ENCODE measurements at places on chromosomes 3 and 15. TPM values are rescaled to one million over a fixed set of nuclear protein-coding genes. Genes with fewer than 3 reads are reported as not detected.

PLCB2 gene
- total RNA-seq = 56.7 TPM

GLCE gene
- 2.5 TPM for total RNA-seq

GOLGA8N gene
- 1.4 TPM for total RNA-seq

COPS2 gene
- 86.4 TPM for total RNA-seq

C3orf70 gene
- total RNA-seq = not detected

CCR4 gene
- total RNA-seq = 28.8 TPM

SLC15A2 gene
- 0.49 TPM for total RNA-seq

DNA sequence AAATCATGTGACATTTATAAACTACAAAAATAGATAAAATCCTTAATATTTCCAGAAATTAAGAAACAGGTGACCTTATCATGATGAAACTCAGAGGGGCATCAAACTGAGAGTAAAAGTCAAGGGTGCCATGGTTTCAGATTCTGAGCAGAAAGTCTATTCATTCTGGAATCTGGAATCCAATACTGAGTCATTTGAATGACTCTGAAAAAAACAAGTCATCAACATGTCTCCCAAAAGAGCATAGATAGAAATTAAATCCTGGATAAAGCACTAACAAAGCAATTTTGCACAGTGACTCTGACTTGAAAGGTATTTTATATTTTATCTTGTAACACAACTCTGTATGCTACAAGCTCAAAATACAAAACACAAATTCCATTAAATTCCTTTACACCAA is 23.4 kb downstream of the STAC start:
- H3K4me1 ChIP-seq = no peaks in the 10 kb centered on the region
- no peaks in the 10 kb centered on the region for H3K36me3 ChIP-seq
- H3K27me3 ChIP-seq = no peaks in the 10 kb centered on the region
- DNase-seq = no peak
- no peak overlapping the region for H3K4me3 ChIP-seq
- H3K27ac ChIP-seq = no peak overlapping the region

- H3K27me3 ChIP-seq = no peaks in the 10 kb centered on the region
- no peak for DNase-seq
- H3K27ac ChIP-seq = no peak overlapping the region
- no peaks in the 10 kb centered on the region for H3K36me3 ChIP-seq
- no peak overlapping the region for H3K4me3 ChIP-seq
- no peaks in the 10 kb centered on the region for H3K4me1 ChIP-seq
Measured at GRCh38 chr3:186452517-186452916, 90.5 kb upstream of the DGKG start.

DNA sequence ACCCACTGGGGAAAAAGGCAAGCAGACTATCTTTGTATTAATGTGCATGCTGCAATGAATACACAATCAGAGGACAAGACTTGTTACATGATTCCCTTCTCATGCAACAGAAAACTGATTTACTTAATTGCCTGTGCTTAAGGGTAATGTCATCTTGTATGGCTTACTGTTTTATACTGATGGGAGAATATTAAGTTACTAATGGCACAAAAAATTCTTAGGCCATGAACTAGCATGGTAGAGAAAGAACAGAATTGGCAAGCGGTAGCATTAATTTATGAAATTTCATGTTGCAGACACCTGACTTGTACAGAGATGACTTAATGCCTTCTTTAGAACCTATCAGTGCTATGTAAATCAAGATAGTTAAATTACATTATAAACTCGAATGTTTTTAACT is 282.3 kb downstream of the CNTN3 start:
- H3K4me3 ChIP-seq = no peak overlapping the region
- no peaks in the 10 kb centered on the region for H3K27me3 ChIP-seq
- H3K36me3 ChIP-seq = no peaks in the 10 kb centered on the region
- no peaks in the 10 kb centered on the region for H3K4me1 ChIP-seq
- no peak for DNase-seq

- H3K36me3 ChIP-seq = peaks cover 61% of the 10 kb centered on the region
- DNase-seq = no peak
- peaks cover 97% of the 10 kb centered on the region for H3K4me1 ChIP-seq
- H3K4me3 ChIP-seq = no peak overlapping the region
Measured at GRCh38 chr3:150742679-150743078, 20.3 kb downstream of the SIAH2 start.

GRCh38 chr3:46670000-46670890 is 23.2 kb downstream of the ALS2CL start:
- no peak overlapping the region for H3K4me3 ChIP-seq
- no peaks in the 10 kb centered on the region for H3K4me1 ChIP-seq
- DNase-seq = no peak
- H3K27me3 ChIP-seq = no peaks in the 10 kb centered on the region

DNA sequence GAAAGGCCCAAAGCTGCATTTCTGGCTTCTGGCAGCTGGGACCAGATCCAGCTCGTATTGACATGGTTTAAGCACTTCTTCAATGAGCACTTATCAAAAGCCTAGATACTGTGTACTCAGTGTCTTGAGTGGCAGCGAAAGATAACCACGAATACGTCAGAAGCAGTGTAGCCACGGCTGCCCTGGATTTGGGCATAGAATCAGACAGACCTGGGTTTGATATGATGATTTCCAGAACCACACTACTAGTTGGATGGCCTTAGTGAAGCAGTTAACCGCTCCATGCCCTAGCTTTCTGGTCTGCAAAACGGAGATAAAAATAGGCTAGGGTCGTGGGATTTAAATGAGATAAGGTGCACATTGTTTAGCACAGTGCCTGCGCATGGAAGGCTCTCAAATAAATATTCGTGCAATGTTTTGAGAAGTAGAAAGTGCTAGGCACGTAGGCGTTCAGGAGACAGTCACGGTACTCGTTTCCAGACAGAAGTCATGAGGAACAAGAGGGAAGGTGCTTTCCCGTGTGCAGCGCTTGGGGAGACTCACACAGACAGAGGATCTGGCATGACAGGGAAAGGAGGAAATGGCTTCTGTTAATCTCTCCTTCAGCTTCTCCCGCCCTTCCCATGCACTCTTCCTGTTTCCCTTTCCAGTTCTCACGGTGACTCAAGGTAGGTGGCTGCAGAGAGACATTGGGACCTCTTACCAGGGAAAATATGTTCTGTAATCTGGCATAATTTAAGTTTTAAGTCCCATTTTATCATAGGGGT is 70.3 kb downstream of the CCNL1 start:
- H3K36me3 ChIP-seq = no peaks in the 10 kb centered on the region
- peak; percentile 61 for DNase-seq
- H3K27me3 ChIP-seq = peaks cover 4% of the 10 kb centered on the region
- peaks cover 54% of the 10 kb centered on the region for H3K4me1 ChIP-seq
- peak overlapping the region; percentile 73 for H3K4me3 ChIP-seq
- peak overlapping the region; percentile 96 for H3K27ac ChIP-seq

DNA sequence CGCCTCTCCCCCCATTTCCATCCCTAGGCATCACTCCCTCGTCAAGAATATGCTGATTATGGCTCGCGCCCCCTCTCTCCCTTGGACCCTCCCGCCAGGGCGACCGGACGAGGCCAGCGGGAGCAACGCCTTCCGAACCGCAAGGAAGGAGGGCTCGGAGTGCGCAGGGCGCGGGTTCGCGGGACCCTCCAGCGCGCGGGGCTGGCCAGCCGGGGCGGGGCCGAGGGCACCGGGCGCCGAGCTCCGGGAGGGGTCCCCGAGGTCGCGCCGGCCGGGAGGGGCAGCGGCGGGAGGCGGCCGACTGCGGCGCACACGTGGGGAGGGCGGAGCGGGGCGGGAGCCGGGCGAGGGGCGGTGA is 483 bp downstream of the EHD4 start:
- H3K4me1 ChIP-seq = peaks cover 46% of the 10 kb centered on the region
- H3K27me3 ChIP-seq = peaks cover 7% of the 10 kb centered on the region
- peak overlapping the region; percentile 93 for H3K27ac ChIP-seq
- peaks cover 13% of the 10 kb centered on the region for H3K36me3 ChIP-seq

DNA sequence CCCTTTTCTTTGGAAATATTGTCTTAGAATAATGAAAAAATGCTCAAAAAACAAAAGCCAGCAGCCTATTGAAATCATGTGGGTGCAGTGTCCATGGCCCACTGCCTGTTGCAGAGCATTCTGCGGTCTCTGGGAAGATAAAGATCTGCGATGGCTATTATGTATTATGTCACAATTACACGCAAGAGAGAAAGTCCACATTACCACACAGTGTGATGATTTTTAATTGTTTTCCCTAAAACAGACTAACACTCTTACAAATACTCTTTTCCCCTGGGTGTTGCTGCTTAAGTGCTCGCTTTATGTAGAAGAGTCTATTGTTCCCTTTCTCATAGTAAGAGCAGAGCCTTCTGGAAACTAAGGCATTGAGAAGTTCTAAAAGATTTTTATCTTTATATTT is 32.2 kb downstream of the SSR3 start:
- H3K4me1 ChIP-seq = peaks cover 20% of the 10 kb centered on the region
- DNase-seq = no peak
- H3K36me3 ChIP-seq = peaks cover 3% of the 10 kb centered on the region
- no peak overlapping the region for H3K4me3 ChIP-seq

- H3K27ac ChIP-seq = no peak overlapping the region
- H3K4me3 ChIP-seq = no peak overlapping the region
- peaks cover 4% of the 10 kb centered on the region for H3K4me1 ChIP-seq
- H3K36me3 ChIP-seq = no peaks in the 10 kb centered on the region
- DNase-seq = peak; percentile 61
Measured at GRCh38 chr15:66619152-66619903, 53.5 kb upstream of the LCTL start.

DNA sequence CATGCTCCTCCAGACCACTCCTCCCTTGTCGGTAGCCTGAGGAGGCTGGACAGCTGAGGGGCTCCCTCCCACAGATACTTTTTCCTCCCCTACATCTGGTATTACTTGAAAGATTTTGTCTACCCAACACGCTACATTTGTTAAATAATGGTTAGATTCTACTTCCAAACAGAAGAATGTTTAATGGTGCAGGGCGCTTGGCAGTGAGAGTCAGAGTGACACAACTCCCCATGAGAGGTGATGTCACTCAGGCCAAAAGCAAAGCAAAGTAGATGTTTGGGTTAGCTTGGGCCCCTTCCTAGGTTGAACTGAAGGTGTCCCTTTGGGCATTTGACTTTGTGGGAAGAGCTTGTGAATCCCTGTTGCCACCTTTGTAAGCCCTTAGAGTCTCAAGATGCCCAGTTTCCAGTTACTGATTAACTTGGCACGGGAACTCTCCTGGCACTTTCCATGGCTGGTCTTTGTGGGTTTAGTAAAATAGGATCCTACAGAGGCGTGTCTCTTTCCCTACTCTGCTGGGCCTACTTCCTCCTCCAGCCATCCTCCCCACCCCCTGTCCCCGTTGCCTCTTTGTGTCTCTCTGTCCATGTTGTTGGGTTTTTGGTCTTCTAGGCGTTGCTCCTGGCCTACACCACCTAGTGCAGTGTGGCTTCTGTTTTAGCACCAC is 5.6 kb downstream of the LIMD1 start:
- H3K4me1 ChIP-seq = peaks cover 48% of the 10 kb centered on the region
- H3K27ac ChIP-seq = no peak overlapping the region
- peaks cover 18% of the 10 kb centered on the region for H3K36me3 ChIP-seq
- no peaks in the 10 kb centered on the region for H3K27me3 ChIP-seq

DNA sequence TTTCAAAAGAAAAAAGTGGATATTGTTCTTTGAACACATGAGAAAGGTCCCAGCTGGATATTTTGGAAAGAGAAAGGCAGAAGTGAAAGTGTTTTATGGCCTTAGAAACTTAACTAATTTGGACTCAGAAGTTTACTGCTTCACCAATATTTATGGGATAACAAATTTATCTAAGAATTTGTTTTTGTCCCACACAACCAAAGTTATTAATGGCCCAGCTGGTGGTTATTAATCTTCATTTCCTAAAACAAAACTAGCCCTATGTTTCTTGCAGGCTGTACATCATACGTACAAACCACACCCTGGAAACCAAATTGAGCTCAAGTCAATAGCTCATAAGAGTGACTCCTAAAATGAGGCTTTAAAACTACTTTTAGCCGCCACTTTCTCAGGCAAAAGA is 372.9 kb upstream of the LMCD1 start:
- DNase-seq = no peak
- no peaks in the 10 kb centered on the region for H3K4me1 ChIP-seq
- peaks cover 4% of the 10 kb centered on the region for H3K27me3 ChIP-seq
- no peaks in the 10 kb centered on the region for H3K36me3 ChIP-seq
- no peak overlapping the region for H3K4me3 ChIP-seq

DNA sequence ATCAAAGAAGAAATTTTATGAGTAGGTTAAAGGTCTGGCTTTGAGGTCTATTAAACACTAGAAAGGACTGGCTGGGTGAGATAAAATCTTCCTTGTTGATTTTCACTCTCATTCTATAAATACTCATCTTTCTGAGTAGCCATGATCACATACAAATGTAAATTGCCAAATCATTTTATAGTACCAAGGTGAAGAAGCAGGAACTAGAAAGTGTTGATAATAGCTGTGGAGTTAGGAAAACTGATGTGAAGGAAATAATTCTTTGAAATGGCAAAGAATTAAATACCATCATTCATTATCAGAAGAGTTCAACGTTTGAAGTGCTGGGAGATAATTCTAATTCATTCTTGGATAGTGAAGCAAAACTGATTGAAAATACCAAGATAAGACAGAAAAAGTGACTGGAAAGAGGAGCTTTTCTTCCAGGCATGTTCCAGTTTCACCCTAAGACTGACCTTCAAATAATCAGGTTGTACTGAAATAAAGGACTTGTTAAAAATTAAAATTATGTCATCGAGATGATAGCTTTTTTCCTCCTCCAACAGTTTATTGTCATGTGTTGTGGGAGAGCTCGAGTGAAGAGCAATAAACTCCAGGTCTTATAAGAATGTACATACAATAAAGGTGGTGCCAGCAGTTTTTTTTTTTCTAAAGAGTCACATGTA is 17.4 kb downstream of the THBS1 start:
- DNase-seq = no peak
- no peak overlapping the region for H3K27ac ChIP-seq
- H3K4me1 ChIP-seq = no peaks in the 10 kb centered on the region
- no peak overlapping the region for H3K4me3 ChIP-seq
- H3K36me3 ChIP-seq = no peaks in the 10 kb centered on the region

DNA sequence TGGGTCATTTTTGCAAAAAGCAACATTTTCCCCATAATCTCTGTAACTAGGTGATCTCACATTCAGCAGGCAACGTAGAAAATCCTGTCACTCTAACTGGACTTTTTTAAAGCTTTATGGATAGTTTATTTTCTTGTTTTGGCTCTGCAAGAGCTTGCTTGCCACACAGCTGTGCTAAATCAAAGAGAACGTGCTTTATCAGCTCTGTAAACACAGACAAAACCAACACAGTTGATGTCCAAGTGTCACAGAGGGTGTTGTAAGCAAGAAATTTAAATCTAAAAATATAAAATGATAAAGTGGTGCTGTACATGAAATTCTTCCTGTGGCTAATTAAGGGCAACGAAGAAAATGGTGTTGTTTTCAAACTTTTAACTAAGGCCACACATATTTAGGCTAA is 97.5 kb upstream of the STAC start:
- H3K4me3 ChIP-seq = no peak overlapping the region
- no peak overlapping the region for H3K27ac ChIP-seq
- no peaks in the 10 kb centered on the region for H3K4me1 ChIP-seq

GRCh38 chr3:97954228-97954827 is 17.9 kb downstream of the RIOX2 start:
- peaks cover 50% of the 10 kb centered on the region for H3K36me3 ChIP-seq
- no peak overlapping the region for H3K4me3 ChIP-seq
- H3K27me3 ChIP-seq = no peaks in the 10 kb centered on the region

Measured in activated naive CD4-positive, alpha-beta T cell treated with anti-CD3 and anti-CD28 coated beads for 36 hours (primary cell).